NCI-H1694 (cell line): ENCODE measurements at places on chromosomes 6 and 20.

DNA sequence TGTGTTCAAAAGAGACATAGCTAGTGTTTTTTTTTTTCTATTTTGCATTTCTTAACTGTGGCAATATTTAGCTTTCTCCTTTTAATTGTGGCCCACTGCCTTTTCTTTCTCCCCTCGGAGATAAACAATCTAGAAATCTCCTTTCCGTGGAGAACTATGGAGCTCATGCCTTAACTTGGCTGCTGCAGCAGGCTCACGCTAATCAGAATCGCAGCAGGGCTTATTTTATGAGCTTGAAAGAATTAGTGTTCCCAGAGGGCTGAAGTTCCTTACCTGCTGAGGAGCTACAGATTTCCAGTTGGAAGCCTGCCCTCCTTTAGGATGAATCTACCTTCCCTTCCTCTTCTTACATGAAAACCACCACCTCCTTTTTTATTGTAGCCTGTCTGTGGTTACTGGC lies 35.6 kb downstream of the CTNNBL1 start:
- DNase-seq, result no peak

DNA sequence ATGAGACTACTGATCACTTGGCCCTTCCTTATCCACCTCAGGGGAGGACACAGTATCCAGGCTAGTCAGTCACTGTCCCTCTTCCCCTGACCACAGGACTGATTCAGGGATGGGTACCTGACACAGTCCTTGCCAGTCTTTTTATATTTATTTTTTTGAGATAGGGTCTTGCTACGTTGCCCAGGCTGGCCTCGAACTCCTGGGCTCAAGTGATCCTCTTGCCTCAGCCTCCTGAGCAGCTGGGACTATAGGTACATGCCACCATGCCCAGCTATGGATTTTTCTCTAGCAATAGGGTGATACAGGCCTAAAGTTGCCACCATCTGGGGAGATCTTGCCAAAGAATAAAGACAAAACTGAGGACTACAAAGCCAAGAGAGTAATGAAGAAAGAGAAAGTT lies 10.2 kb downstream of the TUBB2B start:
- DNase-seq, result no peak

DNA sequence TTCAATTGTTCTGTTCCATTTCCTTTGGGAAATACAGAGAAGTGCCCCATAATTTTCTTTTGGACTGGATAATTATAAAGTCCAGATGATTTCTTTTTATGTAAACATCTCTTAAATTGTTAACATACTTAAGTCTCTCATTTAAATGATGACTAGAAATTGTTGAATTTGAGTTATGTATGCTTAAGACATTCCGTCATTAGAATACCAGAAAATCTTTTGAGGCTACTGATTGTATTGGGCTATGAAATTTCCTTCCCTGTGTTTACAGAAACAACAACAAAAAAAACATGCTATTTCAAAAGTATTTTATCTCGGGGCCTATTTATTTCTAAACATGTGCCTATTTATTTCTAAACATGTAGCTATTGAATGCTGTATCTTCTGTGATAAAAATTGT lies 125.4 kb downstream of the SH3BGRL2 start:
- DNase-seq, result no peak

GRCh38 chr6:125918230-125918629 lies 38.3 kb upstream of the HINT3 start:
- no peak for DNase-seq

DNA sequence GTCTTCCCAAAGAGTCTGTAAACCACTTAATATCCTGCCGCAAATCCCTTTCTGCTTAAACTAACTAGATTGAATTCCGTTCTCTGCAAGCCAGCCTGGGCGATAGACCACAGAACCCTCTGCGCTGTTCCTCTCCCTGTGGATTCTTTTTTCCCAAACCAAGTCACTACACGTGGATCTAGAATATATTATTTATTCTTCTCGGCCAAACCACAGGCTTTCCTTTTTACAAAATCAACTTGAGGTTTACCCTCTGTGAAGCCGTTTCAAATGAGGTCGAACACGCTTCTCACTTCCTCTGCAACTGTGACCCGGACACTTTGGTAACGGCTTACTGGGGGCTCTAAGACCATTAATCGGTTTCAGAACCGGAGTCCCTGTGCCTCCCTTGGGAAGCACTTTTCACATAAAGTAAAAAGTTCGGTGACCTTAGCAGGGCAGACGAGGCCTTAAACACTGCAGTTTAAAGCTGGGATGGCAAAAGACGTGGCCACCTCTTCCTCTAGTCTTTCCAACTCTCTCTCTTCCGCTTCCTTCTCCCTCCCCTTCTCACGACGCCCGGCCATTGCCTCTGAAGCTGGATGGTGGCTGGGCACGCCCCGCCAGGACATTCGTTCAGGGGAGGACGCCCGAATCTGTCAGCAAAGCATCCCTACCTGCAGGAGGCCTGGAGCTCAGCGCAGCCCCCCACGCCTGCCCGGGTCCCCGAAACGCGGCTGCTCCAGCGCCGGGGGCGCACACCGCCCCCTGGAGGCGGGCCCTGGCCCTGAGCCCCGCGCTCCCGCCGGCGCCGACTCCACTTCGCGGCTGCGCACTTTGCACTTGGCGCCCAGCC lies 55.0 kb upstream of the FOXC1 start:
- no peak for DNase-seq

DNA sequence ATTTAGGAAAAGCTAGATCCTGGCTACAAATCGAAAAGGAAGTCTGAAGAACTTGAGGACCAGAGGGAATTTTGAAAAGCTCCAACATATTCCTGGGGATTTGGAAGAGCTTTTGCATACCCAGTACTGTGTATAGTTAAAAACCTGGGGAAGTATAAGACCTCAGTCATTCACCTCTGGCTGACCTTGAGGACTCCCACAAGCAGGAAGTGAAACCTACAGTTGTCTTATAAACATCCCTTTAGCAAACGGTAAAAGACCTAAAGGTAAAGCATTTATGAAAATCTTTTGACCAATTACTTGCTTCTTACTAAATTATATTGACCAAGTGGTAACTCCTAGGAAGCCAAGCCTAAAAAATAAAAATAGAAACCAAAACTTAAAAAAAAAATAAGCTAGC lies 175.0 kb downstream of the HAO1 start:
- DNase-seq, result no peak

- DNase-seq, result no peak
Observed at GRCh38 chr20:22974354-22974753, 60.8 kb upstream of the SSTR4 start.

- DNase-seq, result peak; percentile 9
Observed at GRCh38 chr6:43773050-43773979, 3.3 kb downstream of the VEGFA start.

- no peak for DNase-seq
Observed at GRCh38 chr6:7163661-7164071, 55.9 kb downstream of the RREB1 start.

DNA sequence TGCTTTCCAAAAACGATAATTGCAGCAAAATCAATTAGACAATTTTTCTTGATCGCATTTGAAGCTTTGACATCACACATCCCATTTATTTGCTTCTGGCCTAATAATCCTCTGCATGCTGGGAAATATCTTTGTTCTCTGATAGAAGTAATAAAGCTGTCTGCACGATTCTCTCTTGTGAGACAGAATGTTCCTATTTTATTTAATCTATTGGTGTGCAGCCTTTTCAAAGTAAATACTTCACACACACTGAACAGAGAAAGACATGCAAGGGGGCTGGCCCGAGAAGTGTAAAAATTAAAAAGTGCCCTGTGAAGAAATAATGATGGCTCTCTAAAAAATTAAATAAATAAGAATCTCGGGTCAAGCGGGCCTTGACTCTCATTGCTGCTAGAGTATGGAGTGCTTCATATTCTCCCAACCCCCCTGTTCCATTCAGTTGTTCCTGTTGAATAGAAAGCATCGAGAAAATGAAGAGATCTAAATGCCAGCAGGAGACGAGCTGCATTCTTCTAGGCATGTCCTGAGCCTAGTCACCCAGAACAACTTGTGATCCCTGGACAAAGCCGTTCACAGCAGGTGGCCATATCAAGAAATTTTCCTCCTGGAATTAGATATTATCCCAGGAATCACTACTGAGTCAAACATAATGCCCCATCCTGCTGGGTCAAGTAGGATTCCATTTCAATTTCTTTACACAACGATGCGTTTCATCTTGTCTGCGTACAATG lies 625.9 kb upstream of the EPHA7 start:
- DNase-seq, result no peak

- DNase-seq, result no peak
Observed at GRCh38 chr6:116008470-116009243, 52.0 kb downstream of the FRK start.

GRCh38 chr6:121187200-121187832 lies 147.0 kb downstream of the TBC1D32 start:
- DNase-seq, result no peak

GRCh38 chr6:20800229-20800628 lies 266.0 kb downstream of the CDKAL1 start:
- DNase-seq, result no peak

DNA sequence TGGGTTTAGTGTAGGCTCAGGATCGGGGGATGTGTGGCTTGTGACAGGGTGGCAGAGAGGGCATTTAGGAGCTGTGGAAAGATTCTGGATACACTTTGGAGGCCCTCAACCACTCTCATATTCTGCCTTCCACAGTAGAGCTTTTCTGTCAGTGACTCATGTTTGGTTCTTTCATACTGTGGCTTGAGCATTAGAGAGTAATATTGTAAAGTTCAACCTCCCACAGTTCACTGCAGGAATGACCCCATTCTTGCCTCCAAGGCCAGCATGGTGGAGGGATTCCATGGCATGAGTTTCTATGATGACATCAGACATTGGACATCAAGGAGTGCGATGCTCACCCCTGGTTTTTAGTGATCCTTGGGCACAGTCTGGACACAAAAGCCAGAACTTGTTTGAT lies 50.9 kb downstream of the DTD1 start:
- DNase-seq, result no peak

GRCh38 chr20:43532416-43533055 lies 25.0 kb downstream of the L3MBTL1 start:
- DNase-seq, result no peak

DNA sequence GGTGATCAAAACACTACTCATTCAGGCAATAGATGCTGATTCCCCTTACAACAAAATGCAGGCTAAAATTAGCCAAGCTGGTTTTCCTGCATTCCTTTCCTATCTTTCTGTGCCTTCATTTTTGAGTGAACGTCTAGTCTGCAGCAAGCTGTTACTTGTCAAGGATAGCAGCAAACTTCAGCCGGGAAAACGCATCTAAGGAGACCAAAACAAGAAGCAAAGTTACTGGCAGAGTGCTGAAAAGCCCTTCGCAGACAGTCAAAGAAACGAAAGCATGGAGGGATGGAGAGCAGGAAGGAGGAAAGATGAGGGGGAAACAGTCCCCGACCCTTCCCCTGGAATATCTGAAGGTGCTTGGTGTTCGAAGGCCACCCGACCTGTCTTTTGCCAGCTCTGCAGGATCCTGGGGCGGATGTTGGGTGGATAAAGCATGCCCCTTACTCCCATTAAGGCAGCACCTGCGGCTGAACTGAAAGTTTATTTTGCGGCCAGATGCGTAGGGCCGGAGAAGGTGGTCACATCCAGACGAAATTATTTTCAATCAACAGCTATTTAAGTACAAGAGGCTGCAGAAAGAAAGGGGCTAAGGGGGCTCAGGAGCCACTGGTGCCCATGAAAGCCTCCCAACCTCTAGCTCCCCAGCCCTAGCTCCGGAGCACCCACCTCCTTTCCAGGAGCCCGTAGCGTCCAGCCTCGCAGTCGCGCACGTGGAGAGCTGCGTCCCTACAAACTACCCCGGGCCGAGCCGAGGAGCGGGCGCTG lies 538 bp downstream of the FERMT1 start:
- DNase-seq, result no peak

DNA sequence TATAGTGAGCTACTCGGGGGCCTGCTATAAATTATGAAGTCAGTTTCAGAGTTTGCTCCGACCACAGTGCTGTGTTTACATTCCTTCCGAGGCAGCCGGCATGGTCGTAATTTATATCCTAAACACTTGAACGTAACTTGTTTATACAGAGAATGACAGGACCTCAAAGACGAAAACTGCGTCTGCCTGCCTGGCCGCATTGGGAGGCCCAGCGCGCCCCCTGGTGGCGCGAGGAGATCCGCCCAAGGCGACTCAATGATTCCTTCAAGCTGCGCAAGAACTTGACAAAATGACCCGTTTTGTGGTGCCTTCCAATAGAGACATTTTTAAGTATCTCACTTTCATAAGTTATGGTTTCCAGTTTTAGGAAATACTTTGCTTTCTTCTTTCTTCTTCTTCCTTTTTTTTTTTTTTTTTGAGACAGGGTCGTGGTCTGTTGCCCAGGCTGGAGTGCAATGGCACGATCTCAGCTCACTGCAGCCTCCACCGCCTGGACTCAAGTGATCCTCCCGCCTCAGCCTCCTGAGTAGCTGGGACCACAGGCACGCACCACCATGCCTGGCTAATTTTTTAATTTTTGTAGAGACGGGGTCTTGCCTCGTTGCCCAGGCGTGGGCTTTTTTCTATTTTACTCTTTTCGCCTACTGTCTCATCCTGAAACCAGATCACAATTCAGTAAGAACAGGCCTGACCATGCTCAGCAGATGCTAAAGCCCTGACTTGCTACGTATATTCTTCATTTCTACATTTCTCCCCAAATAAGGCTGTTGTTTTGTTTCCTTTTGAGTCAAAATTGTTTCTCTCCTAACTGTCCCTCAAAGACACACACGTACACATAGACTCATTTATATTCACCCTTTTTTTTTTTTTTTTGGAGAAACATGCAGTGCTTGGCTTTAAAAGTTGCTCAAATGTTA lies 7.8 kb downstream of the FOXF2 start:
- DNase-seq, result no peak

- DNase-seq, result no peak
Observed at GRCh38 chr20:47927385-47927851, 142.1 kb upstream of the SULF2 start.

GRCh38 chr6:150025201-150025917 lies at the start of gene RAET1L:
Gene RAET1L (minus strand): TSS chr6:150025532. CDS start chr6:150025471, 61 bp downstream.
- DNase-seq, result no peak

GRCh38 chr20:51237278-51237677 lies 214.4 kb upstream of the KCNG1 start:
- no peak for DNase-seq

- no peak for DNase-seq
Observed at GRCh38 chr20:44990957-44991356, 24.6 kb downstream of the STK4 start.

DNA sequence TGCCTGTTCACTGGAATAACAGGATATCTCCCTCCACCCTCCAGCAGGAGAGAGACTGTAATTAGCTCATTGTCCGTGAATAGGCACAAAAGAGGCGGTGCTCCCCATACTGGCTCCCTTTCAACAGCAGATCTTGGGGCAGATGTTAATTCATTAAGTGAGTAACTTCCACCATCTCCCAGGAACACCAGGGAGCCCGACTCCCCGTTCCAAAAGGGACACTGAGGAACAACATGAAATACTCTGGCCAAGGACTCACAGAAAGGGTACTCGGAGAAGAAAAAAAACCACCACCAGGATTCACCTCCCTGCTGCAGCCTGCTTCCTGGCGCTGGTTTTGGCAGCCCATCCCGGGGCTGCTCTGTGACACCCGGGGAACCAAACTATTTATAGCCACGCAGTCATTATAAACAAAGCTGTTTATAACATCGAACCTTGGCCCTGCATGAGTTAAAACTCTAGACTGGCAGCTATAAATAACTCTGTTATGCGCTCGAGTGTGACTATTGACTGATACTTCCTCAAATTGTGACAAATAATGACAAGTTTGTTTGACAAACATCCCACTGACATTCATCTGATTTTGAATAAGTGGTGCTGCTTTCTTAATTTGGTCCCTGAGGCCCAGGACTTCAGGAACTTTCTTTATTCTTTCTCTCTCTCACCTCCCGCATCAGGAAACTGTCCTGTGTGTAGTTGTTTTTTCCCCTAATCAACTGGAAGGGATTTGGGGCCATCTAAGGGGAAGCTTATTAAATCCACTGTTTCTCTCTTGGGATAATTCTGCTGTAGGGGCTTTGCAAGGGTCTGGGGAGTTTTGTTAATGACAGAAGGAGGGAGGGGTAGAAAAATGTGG lies 521.6 kb downstream of the CD83 start:
- peak; percentile 86 for DNase-seq
